Right renal cortex interstitium (tissue), 3 donors: ENCODE measurements at places on chromosomes 7 and 10. TPM values are rescaled to one million over a fixed set of nuclear protein-coding genes. Genes with fewer than 3 reads are reported as not detected.

DNA sequence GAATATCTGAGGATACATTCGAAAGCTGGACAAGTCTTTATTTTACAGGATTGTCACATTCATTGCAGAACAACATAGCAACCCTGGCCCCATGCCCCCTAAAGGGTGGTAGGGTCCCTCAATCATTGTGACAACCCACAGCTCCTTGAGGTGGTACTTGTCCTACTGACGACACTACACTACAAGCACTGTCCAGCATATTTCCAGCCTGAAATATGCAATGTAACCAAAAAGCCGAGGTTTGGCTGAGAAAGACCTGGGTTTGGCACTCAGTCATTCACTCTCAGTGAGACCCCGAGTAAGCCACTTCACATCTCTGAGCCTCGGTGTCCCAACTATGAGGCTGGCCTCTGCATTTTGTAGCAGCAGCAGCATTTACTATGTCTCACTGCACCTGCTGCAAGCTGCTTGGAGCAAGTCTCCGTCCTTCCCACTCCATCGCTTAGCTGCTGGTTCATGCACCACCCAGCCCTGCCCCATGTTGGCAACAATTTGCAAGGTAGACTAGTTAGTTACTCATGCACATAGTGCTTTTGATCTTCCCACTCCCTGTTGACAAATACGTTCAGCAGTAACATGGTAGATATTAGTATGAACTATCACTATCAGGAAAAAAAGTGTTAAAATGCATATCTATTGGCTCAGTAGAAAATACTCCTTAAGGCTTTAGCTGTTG lies 43.6 kb upstream of the TNPO3 start:
- no peak for DNase-seq

- no peak for DNase-seq
Observed at GRCh38 chr7:97081521-97082300, 35.8 kb upstream of the SDHAF3 start.

PPIA gene
- polyA plus RNA-seq: 1,342 TPM

SPOCK2 gene
- polyA plus RNA-seq: 150 TPM

OGDHL gene
- polyA plus RNA-seq: 41.4 TPM
